Fibroblast of skin of right quadriceps (primary cell): ENCODE measurements at places on chromosomes 1 and 21.

DNA sequence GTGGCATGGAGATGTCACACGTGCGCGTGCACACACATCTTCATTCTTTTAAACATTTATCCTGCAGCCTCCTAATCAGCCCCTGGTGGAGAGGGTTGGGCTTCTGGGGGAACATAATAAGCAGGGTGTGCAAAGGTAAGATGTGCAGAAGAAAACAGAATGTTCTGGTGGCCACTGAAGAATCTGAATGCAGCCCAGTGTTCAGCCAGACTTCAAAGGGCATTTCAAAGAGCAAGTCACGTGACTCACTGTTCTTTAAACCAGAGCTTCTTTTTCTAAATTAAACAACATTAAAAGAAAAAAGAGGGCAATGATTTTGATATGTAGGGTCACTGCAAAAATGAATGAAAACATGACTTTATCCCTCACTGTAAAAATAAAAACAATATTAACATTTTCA, 89.8 kb downstream of the ABCA4 start:
- DNase-seq: no peak

DNA sequence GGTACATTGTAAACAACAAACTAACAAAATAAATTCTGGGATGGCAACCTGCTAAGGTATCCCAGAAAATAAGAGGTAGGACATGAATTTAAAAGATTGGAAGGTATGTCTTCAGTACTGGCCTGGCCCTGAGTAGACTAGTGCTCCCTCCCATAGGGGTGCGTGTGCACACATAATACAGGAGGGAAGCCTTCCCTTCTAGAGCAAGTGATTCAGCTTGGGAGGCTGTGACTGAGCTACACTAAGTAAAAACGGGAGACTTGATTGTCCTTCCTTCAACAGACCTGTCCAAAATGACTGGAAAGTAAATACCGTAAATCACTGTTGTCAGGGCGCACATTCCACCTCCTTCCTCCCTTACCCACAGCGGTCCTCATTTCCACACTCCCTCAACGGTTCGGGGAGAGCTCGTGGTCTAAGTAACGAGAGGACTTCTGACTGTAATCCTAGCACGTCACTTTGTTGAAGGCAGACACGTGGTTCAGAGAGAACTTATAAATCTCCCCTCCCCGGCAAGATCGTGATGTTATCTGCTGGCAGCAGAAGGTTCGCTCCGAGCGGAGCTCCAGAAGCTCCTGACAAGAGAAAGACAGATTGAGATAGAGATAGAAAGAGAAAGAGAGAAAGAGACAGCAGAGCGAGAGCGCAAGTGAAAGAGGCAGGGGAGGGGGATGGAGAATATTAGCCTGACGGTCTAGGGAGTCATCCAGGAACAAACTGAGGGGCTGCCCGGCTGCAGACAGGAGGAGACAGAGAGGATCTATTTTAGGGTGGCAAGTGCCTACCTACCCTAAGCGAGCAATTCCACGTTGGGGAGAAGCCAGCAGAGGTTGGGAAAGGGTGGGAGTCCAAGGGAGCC, at the start of gene TGFB2:
Gene TGFB2, plus strand, starts transcription at position 523 of the 859 bp plus-strand sequence. CDS start 1,366 bp downstream, outside the sequence.
- peak; percentile 63 for DNase-seq

DNA sequence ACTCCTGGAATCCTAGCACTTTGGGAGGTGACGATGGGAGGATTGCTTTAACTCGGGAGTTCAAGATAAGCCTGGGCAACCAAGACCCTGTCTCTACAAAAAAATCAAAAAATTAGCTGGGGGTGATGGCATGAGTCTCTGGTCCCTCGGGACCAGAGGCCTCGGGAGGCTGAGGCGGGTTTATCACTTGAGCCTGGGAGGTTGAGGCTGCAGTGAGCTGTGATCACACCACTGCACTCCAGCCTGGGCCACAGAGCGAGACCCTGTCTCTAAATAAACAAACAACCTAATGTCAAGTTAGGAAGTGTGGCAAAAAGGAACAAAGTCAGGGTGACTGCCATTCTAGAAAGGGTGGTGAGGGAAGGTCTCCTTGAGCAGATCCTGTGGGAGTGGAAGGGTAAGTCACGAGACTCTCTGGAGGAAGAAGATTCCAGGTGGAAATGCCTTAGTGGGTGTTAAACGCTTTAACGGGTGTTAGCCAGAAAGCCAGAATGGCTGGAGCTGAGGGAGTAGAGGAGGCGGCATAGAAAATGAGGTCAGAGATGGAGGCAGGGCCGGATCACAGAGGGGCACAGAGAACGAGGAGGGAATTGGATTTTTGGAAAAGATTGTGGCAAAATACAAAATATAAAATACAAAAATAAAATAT, 62.2 kb upstream of the ATP5PO start:
- DNase-seq: no peak

DNA sequence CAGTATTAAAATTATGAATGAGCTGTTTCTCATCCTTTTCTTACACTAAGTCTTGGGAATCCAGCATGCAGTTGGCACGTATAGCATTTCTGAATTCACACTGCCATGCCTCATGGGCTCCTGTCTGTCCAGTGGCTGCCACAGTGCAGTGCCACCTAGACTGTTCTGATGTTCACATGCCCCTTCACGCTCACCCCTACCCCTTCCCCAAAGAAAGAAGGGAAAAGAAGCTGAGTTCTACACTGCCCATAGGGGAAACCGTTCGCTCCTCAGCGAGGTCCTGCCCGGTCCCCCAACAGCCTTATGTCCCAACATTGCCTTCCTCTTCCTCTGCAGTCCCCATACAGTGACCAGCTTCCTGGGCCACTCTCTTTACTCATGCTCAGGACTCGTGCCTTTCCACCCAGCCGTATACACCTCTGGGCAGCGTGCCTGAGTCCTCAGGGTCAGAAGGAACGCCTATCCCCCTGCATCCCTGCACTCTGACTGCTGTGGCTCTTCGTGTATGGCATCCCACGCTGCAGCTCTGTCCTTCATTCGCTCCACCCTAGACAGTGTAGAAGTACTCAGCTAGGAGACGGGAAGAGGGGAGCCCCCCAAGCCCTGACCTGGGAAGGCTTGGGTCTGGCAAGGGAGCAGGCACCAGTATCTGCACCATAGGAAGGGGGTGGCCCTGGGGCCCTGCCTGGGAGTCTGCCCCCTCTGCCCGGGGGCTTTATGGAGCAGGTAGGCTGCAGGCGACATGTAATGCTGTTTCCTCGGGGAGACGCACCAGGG, 24.1 kb upstream of the ARF1 start:
- DNase-seq: no peak

GRCh38 chr1:221559911-221560310, 182.0 kb downstream of the DUSP10 start:
- no peak for DNase-seq

GRCh38 chr1:152013664-152014237, 20.1 kb upstream of the S100A10 start:
- DNase-seq: no peak

- DNase-seq: no peak
These were observed 45.8 kb downstream of the ACP6 start for GRCh38 chr1:147624529-147624928.

DNA sequence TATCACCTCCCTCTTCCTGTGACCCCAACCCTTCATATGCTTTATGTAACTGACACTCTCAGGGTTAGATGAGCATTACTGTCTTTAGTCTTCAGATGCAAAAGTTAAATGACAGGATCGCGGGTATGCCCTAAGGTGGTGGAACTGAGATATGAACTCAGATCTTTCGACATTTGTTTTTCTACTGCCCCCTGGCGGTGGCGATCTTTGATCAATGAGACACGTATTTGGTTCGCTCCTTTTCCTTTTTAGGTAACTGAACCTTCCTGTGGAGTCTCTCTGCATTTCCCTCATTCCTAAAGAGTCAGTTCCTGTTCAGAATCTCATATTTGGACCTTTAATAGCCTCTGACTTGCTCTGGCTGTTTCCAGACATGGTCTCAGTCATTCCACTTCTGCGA, 47.8 kb upstream of the ZP4 start:
- DNase-seq: no peak

GRCh38 chr1:234963180-234963903, 165.3 kb downstream of the TOMM20 start:
- DNase-seq: peak; percentile 88

DNA sequence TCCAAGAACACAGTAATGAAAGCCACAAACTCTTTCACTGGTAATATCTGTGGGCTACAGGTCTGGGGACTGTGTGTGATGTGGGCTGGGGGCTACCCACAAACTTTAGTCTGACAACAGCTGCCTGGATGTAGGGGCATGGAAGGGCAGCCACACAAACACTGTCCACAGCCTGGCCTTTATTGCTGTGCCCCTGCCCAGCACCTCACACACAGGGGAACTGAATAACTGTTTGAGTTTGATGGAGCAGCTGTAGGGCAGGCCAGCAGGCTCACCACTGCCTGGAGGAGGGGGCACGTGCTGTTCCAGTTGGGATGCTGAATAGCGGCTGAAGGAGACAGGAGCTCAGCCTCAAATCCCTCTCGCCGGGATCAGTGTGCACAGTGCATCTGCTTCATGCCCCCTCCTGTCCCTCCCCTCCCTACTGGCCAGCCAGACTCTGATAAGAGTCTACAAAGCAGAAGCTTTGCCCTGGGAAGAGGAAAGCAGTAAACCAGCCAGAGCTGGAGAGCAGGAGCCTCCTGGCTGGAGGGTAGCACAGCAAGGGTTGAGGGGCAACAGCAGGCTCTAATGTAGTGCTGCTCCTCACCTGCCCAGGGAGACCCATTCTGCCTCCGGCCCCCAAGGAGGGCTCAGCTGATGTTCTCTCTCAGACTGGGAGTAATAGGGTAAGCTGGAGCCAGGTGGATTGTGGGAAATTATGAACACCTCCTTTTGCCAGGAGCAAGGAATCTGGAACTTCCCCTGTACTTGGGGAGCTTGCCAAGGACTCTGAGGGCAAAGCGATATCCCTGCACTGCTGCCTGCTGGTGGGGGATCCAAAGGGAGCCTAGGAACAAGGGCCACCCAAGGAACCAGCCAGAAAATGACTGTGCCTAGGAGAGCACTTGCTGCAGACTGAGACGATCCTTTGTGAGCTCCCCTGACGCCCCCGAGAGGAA, 70.2 kb upstream of the GOLT1A start:
- DNase-seq: no peak

GRCh38 chr1:99227056-99227897, 37.0 kb upstream of the PLPPR4 start:
- no peak for DNase-seq

DNA sequence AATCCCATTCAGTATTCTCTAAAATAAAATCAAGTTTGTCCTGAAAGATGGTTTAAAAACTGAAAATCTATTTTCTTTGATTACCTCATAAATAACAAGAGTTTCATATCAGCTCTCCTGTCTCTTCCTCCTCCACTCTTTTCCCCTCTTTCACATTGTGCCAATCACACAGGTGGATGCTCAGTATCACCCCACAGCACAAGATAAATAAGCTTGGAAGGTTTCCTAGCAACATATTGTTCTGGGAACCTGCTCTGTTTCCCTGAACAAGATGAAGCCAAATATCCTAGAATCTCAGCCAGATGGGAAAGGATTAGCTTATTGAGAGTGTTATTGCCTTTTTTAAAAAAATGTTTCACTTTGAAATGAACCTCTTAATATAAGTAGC, 45.7 kb upstream of the CACYBP start:
- DNase-seq: no peak

DNA sequence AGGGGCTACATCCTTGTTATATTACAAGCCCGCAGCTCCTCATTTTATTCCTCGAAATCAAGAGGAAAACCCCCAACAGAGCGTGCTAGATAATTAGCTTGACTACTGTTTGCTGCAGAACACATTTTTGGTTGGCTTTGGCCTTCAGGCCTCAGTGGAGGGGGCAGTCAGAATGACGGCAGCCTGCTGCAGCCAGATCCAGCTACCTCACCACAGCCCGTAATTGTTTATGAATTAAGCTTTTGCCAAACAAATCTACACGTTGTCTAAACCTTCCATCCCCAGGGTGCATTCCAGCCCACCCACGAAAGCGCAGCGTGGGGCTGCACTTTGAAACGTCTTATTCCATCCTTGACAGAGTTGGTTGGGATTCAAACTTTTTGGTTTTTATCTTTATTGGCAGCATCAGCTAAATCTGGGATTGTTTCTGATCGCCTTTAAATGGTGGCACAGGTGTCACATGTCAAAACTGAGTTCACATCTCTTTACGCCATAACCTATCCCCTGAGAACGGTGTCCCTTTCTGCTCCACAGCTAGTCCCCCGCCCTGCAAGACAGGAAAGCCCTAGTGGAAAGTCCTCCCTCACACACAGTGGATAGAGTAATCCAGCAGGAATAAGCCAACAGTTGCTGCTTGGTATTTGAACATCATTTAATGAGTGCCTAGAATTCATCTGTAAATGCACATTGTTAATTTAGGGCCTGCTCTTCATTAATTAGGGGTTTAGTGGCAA, 195.5 kb downstream of the LMO4 start:
- DNase-seq: no peak

DNA sequence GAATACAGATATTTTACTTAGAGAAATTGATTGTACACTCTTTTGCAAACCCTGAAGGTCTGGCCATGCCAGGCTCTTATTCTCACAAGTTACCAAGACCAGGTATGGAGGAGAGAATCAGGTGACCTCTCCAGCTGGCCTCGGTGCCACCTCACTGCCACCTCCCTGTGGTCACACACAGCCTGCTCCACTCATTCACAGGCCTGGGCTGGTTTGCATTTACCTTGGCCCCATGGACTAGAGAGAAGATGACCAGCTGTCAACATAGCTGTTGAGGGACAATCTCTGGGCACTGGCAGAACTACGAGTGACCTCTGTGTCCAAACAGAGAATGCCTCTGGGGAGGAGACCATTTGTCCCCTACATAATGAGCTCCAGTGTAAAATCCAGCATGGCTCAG, 291.2 kb upstream of the RUNX1 start:
- no peak for DNase-seq

- DNase-seq: no peak
These were observed 35.7 kb upstream of the DUSP10 start for GRCh38 chr1:221777431-221778072.

- no peak for DNase-seq
These were observed 315.6 kb upstream of the PLXNA2 start for GRCh38 chr1:208559597-208560329.

GRCh38 chr21:38766987-38767722, 38.6 kb upstream of the ETS2 start:
- no peak for DNase-seq

- no peak for DNase-seq
These were observed 344.0 kb downstream of the ST6GALNAC3 start for GRCh38 chr1:76418531-76418930.

DNA sequence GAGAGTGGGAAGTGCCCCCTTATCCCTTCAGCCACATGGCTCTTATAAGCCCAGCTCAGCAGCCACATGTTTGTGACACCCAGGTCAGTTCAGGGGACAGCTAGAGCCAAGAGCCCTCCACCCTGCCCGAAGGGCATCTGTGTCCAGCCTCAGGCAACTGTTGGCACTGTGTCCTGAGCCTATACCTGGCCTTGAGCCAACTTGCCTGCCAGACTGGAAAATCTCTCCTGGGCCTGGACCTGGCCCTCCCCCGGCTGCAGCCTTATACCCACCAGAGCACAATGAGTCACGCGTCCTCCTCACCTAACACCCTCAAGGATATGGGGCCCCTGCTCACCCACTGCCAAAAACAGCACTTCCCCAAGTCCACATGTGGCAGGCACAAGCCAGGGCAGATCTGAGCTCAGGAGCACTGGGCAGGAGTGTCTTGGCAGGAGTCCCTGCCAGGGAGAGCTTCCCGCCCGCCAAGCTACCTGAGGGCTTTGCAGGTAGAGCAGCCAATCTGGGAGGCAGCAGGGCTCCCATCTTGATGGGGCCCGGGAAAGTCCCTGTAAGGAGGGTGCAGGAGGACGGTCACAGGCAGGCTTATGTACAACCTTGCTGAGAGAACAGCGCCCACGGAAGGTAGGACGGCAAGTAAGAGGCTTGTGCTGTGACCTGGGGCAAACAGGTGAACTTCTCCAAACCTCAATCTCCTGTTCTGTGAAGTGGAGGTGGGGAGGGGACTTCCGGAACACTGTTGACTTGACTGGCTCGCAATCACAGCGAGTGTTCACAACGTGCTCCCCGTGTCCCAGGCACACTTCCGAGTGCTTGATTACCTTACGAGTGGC, 19.8 kb upstream of the HSPG2 start:
- DNase-seq: peak; percentile 35
